ENCODE measurements at places on chromosomes 6 and 20. TPM values are rescaled to one million over a fixed set of nuclear protein-coding genes. Genes with fewer than 3 reads are reported as not detected.

DNA sequence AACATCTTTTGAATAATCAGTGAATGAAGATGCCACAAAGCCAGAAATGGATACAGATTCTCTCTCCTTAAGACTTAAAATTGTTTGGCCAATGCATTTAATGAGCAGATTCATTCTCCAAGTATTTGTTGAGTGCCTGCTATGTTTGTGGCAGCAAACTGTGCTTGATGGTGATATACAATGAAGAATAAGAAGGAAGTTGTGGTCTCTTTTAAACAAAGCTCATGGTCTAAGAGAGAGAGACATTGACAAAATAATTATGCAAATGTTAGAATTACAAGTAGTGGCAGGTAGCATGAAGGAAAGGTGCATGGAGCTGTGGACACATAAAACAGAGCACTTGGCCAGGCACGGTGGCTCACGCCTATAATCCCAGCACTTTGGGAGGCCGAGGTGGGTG is 28.3 kb downstream of the NFATC2 start:
- H3K27me3 ChIP-seq: no peaks in the 10 kb centered on the region
- no peak overlapping the region for H3K27ac ChIP-seq
- no peak overlapping the region for H3K4me3 ChIP-seq
- DNase-seq: no peak
- H3K4me1 ChIP-seq: no peaks in the 10 kb centered on the region
- H3K36me3 ChIP-seq: no peaks in the 10 kb centered on the region

- H3K4me1 ChIP-seq: peaks cover 37% of the 10 kb centered on the region
- no peak for DNase-seq
- no peaks in the 10 kb centered on the region for H3K27me3 ChIP-seq
- H3K27ac ChIP-seq: no peak overlapping the region
- H3K4me3 ChIP-seq: no peak overlapping the region
Measured at GRCh38 chr6:111987295-111987694, 66.6 kb upstream of the CCN6 start.

DNA sequence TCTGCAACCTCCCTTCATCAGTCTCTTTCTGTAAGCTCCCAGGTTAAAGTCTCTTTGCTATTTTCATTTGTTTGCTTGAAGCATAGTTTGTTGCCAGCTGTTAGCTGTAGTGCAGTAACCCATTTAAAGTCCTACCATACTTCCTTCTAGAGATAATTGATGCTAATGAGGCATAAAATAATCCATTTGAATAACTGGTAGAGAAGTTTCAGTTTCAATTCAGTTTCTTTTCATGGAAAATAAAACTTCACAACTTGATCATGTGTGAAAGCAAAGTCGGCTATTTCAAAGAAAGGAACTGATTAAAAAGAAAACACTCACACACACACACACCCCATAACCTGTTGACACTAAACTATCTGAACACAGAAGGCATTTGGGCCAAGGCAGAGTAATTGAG is 68.5 kb upstream of the TENT5A start:
- no peaks in the 10 kb centered on the region for H3K27me3 ChIP-seq
- no peak for DNase-seq
- no peaks in the 10 kb centered on the region for H3K36me3 ChIP-seq
- no peak overlapping the region for H3K27ac ChIP-seq
- H3K4me1 ChIP-seq: 0 out of 2 replicates have a peak, but pooled peaks cover 1% of the 10 kb centered on the region

GRCh38 chr6:621931-622330 is 35.0 kb downstream of the HUS1B start:
- H3K27ac ChIP-seq: no peak overlapping the region
- no peak for DNase-seq
- H3K4me1 ChIP-seq: peaks cover 8% of the 10 kb centered on the region
- H3K36me3 ChIP-seq: peaks cover 3% of the 10 kb centered on the region
- H3K4me3 ChIP-seq: no peak overlapping the region

- H3K27ac ChIP-seq: no peak overlapping the region
- no peaks in the 10 kb centered on the region for H3K36me3 ChIP-seq
- no peak overlapping the region for H3K4me3 ChIP-seq
- H3K27me3 ChIP-seq: no peaks in the 10 kb centered on the region
Measured at GRCh38 chr6:130699742-130700141, 127.5 kb upstream of the SMLR1 start.

DNA sequence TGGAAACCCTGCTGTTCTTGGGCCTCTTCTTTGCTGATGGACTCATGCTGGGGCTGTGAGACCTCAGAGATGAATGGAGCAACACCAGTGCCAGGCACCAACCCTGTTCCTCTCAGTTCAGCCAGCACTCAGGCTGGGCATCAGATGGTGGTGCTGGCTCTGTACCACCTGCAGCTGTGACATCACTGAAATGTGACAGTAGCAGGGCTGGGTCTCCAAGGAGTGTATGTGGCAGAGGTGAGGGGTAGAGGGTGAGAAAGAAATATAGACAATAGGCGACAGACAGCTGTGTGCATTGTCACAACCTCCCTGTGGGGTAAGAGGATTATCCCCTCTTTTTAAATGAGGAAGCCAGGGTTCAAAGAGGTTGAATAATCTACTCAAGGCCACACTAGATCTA is at the start of gene TP53TG5:
TSS of gene TP53TG5 (minus strand) at position 135 of the 400 bp plus-strand sequence. CDS start at position 46, 89 bp downstream.
- no peak within 1 kb of the TSS for H3K27ac ChIP-seq
- H3K4me3 ChIP-seq: no peak within 1 kb of the TSS
- H3K27me3 ChIP-seq: no peaks in the 10 kb centered on the region
- H3K36me3 ChIP-seq: peaks cover 5% of the 10 kb centered on the region
- DNase-seq: no peak

- DNase-seq: no peak
- no peak within 1 kb of the TSS for H3K27ac ChIP-seq
- peak within 1 kb of the TSS; percentile 64 for H3K4me3 ChIP-seq
- peaks cover 12% of the 10 kb centered on the region for H3K4me1 ChIP-seq
- no peaks in the 10 kb centered on the region for H3K36me3 ChIP-seq
Measured at GRCh38 chr20:13220904-13221297, at the start of gene ISM1. TSS of gene ISM1 (plus strand) at chr20:13221274. CDS start at chr20:13221777, 503 bp downstream.

DNA sequence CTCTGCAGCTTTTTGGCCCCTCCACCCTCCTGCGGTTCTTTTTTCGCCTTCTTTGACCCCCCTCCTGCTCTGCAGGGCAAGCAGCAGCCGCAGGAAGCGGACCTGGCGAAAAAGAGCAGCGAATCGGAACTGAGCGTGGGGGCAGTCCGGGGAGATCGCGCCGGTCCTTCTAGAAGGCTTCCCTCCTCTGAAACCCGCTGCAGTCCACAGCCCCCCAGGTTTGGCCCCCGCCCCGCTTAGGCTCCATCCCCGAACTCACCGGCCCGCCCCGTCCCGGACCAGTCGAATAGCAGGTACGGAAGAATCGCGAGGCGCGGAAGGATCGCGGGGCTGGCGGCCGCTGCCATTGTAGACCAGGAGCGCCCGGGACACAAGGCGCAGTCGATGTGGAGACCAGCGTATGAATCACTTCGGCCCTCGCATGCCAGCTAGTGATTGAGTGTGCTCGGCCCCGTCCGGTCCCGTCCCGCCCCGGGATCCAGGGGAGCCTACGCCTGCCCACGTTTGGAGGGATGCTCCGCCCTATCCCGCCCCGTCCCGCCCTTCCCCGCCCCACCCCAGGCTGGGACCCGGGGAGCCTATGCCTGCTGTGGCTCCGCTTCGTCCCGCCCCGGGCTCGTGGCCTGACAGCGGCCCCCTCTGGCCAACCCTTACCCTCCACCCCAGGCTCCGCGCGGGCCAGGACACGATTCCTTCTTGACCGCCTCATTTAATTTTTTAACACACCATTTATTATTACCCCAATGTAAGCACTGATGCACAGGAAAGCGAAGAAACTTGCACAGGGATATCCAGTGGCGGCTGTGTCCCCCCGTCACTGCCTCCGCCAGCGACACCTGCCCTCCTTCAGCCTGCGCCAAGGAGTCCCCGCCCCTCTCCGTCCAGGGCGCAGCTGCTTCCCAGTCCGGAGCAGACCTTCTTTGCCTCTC is at the start of gene ULBP3:
TSS of gene ULBP3 (minus strand) at position 402 of the 929 bp plus-strand sequence. CDS start at position 347, 55 bp downstream.
- no peaks in the 10 kb centered on the region for H3K27me3 ChIP-seq
- peak; percentile 93 for DNase-seq
- peak within 1 kb of the TSS; percentile 53 for H3K27ac ChIP-seq
- H3K4me3 ChIP-seq: peak within 1 kb of the TSS; percentile 92
- no peaks in the 10 kb centered on the region for H3K36me3 ChIP-seq

GRCh38 chr6:81849248-81849647 is 96.8 kb upstream of the TENT5A start:
- no peak overlapping the region for H3K4me3 ChIP-seq
- no peaks in the 10 kb centered on the region for H3K36me3 ChIP-seq
- H3K4me1 ChIP-seq: no peaks in the 10 kb centered on the region
- no peak overlapping the region for H3K27ac ChIP-seq
- no peaks in the 10 kb centered on the region for H3K27me3 ChIP-seq

DNA sequence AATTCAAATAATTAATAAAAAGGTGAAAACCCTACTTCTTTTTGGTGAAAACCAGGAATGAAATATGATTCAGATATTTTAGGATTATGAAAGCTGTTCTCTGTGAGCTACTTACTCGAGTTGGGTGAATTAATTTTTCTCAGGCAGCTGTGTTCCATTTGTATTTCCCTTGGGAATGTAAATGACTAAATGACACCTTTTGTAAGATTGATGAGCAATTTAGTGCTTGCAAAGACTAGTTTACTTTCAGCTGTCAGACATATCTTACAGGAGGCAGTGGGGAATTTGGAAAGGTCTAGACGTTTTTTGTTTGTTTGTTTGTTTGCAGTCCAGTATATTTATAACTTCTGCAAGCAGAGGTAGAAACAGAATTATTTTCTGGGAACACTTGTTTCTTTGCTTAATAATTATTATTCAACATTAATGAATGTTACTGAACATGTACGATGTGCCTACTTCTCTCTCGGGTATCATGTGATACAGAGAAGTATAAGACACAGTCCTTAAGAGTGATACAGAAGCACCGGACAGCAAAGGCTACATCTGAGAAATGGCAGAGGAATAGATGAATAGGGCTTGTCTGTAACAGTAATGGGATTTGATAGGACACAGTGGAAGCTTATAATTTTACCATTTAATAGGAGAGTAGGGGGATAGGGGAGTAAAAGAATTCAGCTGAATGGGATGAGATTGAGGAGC is 91.3 kb downstream of the AKAP7 start:
- no peak for DNase-seq
- no peaks in the 10 kb centered on the region for H3K36me3 ChIP-seq
- 0 out of 2 replicates have a peak, but pooled peaks cover under 1% of the 10 kb centered on the region for H3K4me1 ChIP-seq
- H3K27me3 ChIP-seq: no peaks in the 10 kb centered on the region

DNA sequence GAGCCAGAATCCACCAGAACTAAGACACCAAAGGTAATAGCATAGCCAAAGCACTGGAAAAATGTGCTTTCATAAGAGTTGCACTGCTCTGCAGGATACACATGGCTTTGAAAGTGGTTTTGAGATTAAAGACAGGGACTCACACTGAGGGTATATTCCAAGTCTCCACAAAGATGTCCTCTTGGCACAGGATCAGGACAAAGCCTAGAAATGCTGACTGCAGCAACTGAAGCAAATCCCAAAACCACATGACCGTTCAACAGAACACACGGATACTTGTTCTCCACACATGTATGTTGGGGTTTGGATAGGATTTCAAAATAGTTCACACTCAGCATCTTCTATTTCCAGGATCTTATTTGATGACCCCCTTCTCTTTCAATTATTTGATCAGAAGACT is 364.3 kb upstream of the HSF2 start:
- H3K4me1 ChIP-seq: no peaks in the 10 kb centered on the region
- no peaks in the 10 kb centered on the region for H3K36me3 ChIP-seq
- no peak overlapping the region for H3K4me3 ChIP-seq
- no peak for DNase-seq
- no peak overlapping the region for H3K27ac ChIP-seq
- no peaks in the 10 kb centered on the region for H3K27me3 ChIP-seq

DNA sequence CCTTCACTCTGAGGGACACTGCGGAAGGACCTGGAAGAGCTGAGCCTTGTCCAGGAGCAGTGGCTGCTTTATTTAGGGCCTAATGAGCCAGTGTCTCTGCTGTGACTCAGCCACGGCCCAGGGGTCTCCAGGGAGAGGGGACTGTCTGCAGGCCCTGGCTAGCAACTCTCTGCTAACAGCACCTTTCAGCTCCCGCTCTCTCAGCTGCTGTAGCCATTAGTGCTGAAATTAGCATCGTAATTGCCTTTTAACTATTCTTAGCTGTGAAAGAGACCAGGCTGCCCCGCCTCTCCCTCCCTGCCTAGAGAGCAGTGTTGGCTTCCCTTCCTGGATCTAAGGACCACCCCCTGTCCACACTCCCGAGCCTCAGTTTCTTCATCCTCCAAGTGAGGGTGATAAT is 53.1 kb upstream of the SLC32A1 start:
- no peak overlapping the region for H3K4me3 ChIP-seq
- H3K4me1 ChIP-seq: no peaks in the 10 kb centered on the region
- H3K27me3 ChIP-seq: peaks cover 34% of the 10 kb centered on the region
- H3K36me3 ChIP-seq: no peaks in the 10 kb centered on the region

- H3K27ac ChIP-seq: no peak overlapping the region
- H3K4me3 ChIP-seq: no peak overlapping the region
- no peaks in the 10 kb centered on the region for H3K36me3 ChIP-seq
Measured at GRCh38 chr6:53956804-53957203, 154.4 kb upstream of the MLIP start.

DNA sequence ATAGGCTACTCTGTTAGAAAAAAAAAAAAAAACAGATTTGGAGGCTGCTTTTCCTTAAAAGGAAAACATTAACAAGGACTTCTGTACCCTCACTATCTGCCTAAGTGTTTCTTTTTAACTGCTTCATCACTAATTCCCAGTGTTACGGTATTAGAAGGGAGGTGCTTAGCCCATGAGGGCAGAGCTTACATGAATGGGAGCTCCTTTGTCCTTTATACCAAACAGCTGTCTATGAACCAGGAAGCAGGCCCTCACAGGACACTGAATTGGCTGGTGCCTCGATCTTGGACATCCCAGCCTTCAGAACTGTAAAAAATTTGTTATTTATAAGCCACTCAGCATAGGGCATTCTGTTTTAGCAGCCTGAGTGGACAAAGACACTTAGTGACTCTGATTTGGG is 215.6 kb upstream of the NRSN1 start:
- H3K27me3 ChIP-seq: peaks cover 10% of the 10 kb centered on the region
- no peak for DNase-seq
- H3K27ac ChIP-seq: no peak overlapping the region
- H3K36me3 ChIP-seq: no peaks in the 10 kb centered on the region
- H3K4me1 ChIP-seq: no peaks in the 10 kb centered on the region

GRCh38 chr6:137309078-137309762 is 90.0 kb upstream of the IFNGR1 start:
- H3K36me3 ChIP-seq: no peaks in the 10 kb centered on the region
- H3K4me1 ChIP-seq: peaks cover 17% of the 10 kb centered on the region
- peak overlapping the region; percentile 16 for H3K27ac ChIP-seq
- H3K4me3 ChIP-seq: no peak overlapping the region
- DNase-seq: peak; percentile 84

GRCh38 chr20:16526433-16527380 is 46.5 kb downstream of the KIF16B start:
- no peak overlapping the region for H3K27ac ChIP-seq
- no peak overlapping the region for H3K4me3 ChIP-seq
- H3K27me3 ChIP-seq: no peaks in the 10 kb centered on the region
- DNase-seq: no peak
- H3K36me3 ChIP-seq: no peaks in the 10 kb centered on the region

- H3K4me1 ChIP-seq: no peaks in the 10 kb centered on the region
- H3K27me3 ChIP-seq: peaks cover 3% of the 10 kb centered on the region
- no peak overlapping the region for H3K4me3 ChIP-seq
- no peak for DNase-seq
Measured at GRCh38 chr6:87918461-87918941, 129.1 kb upstream of the SPACA1 start.

The NANP gene
- 10.3 TPM for total RNA-seq

The PHACTR3 gene
- total RNA-seq: 26.4 TPM

The BTN1A1 gene
- total RNA-seq: not detected

The COL21A1 gene
- 1.0 TPM for total RNA-seq

All from PC-3 (cell line).